T-helper 17 cell (primary cell): ENCODE measurements at places on chromosomes 2 and 18. TPM values are rescaled to one million over a fixed set of nuclear protein-coding genes. Genes with fewer than 3 reads are reported as not detected.

FLACC1 gene
- 4.5 TPM for total RNA-seq

DYNAP gene
- not detected for total RNA-seq

SRBD1 gene
- total RNA-seq: 17.2 TPM

GPR45 gene
- not detected for total RNA-seq

CCDC178 gene
- total RNA-seq: not detected

EVA1A gene
- total RNA-seq: not detected

TFCP2L1 gene
- not detected for total RNA-seq

NEB gene
- 1.7 TPM for total RNA-seq

NUP35 gene
- 12.8 TPM for total RNA-seq
